ENCODE measurements at places on chromosomes 1 and 21.

- no peak for ATAC-seq
Observed at GRCh38 chr1:31976401-31976800, 37.3 kb upstream of the KHDRBS1 start.

DNA sequence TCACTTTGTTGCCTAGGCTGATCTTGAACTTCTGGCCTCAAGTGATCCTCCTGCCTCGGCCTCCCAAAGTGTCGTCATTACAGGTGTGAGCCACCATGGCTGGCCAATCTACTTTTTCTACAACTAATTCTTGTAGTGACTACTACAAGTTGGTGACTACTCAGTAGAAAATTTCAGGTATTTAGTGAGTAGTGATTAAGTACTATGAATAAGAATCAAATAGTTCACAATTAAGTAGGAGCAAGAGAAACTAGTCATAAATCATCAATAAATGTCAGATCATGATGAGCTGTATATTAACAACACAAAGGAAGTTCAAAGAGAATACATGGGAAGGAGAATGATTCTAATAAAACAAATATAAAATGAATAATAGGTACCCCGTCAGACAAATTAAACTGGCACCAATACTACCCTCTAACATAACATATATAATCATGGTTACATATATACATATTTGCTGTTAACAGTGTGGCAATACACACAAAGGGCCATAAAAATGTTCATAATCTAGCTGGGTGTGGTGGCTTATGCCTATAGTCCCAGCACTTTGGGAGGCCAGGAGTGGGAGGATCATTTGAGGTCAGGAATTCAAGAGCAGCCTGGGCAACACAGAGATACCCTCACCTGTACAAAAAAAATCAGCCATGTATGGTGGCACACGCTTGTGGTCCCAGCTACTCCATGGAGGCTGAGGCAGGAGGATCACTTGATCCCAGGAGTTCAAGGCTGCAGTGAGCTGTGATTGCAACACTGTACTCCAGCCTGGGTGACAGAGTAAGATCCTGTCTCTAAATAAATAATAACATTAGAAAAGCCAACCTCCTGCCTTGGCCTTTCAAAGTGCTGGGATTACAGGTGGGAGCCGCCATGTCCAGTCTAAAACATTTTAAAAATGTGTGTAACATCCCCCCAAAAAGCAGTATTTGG lies 19.1 kb downstream of the YY1AP1 start:
- no peak for ATAC-seq

- ATAC-seq = peak; percentile 27
Observed at GRCh38 chr1:23020706-23021405, 1.6 kb downstream of the KDM1A start.

- no peak for ATAC-seq
Observed at GRCh38 chr1:115296981-115297380, 41.1 kb downstream of the NGF start.

DNA sequence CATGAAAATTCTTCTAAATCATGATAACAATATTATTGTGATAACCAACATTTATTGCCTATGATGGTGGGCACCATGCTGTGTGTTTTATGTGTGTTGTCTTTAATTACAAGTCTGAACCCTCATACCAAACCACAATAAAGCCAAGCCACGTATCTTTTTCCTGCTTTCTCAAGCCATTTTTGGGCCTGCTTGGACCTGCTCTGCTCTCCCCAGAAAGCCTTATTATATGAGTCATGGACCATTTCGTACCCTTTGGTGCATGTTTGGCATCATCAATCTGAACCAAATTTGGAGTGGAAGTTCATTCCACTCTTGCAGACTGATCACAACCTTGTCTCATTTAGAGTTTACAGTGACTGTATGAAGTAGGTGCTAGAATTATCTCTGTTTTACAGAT lies 87.3 kb upstream of the CD53 start:
- no peak for ATAC-seq

- ATAC-seq = no peak
Observed at GRCh38 chr21:41444703-41445464, 18.8 kb downstream of the MX1 start.

- ATAC-seq = no peak
Observed at GRCh38 chr1:218482683-218483082, 137.5 kb downstream of the TGFB2 start.

DNA sequence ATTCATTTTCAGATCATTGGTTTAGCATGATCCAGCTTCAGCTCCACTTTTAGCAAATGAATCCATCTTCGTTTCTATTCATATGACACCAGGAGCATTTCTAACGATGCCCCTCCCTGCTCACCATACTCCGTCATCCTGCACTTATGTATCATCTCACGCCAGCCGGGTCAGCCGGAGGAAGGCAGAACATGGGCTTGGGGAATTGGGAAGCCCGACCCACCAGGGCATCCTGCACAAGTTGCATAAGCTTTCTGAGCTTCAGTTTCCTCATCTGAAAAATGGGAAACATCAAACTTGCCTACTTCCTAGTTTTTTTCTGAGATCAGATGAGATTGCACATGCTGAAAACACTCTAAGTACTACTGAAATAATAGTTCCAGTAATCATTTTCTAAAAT lies 194.7 kb downstream of the AK5 start:
- ATAC-seq = no peak

DNA sequence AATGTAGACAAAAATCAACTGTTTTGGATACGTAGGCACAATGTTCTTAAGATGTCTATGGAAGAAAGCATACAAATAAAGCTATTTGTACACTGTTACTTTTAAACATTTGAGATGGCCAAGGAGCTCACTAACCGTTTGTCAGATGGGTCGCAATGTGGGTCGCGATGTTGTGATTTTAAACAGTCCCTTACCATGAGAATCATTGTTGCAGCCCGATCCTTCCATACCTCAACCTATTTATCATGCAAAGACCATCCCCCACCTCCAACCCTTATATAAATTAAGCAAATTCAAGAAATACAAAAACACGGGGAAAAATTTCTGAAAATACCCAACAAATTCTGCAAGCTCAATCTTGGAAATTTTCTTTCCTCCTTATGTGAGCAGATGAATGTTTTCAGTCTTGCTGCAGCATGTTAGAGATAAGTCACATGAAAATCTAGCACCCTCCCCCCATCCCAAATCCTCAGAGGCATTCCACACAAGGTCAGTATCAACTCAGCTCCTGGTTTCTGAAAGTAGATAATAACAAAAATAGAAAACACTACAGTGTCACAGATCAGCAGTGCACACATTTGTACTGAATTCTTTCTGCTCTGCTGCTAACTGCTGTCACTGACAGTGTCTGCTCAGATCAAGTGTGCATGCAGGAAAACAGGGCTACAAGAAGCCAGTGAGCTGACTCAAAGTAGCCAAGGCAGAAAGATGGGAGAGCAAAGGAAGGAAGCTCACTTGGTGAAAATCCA lies 92.9 kb upstream of the TTC39A start:
- ATAC-seq = peak; percentile 39

GRCh38 chr21:43194303-43195120 lies 25.7 kb downstream of the CRYAA start:
- ATAC-seq = no peak

- peak; percentile 28 for ATAC-seq
Observed at GRCh38 chr1:198681252-198681651, 42.4 kb downstream of the PTPRC start.

GRCh38 chr1:64881281-64881680 lies 85.1 kb downstream of the JAK1 start:
- ATAC-seq = no peak

GRCh38 chr1:184191181-184191621 lies 139.7 kb downstream of the TSEN15 start:
- no peak for ATAC-seq

DNA sequence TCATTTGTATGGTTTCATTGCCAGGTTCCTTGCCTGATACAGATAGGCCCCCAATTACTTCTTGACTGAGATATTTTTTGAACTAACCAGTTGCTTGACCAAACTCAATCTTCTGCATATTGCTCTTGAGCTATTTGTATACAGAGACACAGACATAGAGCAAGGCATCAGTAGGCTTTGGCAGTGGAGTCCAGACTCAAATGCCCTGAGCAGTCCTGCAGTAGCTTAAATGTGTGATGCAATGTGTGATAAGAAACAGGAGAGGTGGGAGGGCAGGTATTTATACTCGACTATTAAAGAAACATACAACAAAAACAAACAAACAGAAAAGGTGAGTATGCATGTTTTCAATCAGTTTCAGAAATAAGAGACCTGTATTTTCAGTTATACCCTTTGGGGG lies 197.9 kb upstream of the DAB1 start:
- no peak for ATAC-seq

DNA sequence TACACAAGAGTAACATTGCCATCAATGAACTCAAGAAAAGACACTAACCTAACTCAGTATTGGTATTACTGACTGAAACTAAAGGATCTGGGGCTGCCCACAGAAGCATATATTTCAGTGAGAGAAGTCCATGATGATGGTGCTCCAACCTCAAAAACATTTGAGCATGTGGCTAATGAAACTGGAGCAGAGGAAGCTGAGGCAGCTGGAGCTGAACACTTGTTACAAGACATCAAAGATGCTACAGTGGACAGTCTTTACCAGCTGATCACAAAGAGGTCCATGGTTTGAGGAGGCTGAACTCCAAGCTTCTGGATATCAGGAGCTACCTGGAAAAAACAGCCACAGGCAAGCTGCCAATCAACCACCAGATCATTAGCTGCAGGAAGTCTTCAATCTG lies 42.2 kb upstream of the TTC39A start:
- ATAC-seq = no peak

DNA sequence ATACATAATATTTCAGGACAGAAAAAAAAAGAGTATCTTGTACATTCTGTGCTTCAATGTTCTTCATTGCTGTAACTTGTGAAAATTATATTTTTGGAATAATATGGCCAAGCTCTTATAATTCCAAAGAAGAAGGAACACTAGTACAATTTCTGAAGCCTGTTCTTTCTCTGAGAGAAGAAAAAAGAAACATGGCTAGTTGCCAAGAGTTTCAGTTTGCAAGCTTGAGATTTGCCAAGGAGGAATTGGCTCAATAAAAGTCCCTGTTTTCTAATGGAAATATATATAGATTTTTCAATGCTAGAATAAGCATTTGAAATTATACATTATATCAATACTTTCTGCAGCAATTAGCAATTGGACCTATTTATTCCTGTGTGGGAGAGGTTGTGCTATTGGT lies 285.2 kb upstream of the NEGR1 start:
- ATAC-seq = no peak

- no peak for ATAC-seq
Observed at GRCh38 chr1:9842073-9842711, 18.4 kb upstream of the CLSTN1 start.

DNA sequence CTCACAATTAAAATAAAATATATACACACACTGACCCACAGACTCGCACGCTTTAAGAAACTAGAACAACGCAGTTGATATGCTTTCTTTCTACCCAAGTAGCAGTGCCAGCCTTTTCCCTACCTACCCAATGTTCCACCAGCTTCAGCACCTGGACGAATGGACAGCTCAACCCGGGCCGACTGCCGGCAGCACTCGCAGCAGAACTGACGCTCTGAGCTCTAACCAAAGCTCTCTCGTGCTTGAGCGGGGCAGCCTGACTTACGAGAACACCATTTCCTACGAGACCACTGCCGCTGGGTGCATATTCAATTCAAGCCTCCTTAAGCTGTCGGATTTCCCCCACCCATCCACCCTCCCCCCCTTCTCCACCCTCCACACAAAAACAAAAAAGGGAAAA lies 127.4 kb upstream of the DPYD start:
- peak; percentile 71 for ATAC-seq

DNA sequence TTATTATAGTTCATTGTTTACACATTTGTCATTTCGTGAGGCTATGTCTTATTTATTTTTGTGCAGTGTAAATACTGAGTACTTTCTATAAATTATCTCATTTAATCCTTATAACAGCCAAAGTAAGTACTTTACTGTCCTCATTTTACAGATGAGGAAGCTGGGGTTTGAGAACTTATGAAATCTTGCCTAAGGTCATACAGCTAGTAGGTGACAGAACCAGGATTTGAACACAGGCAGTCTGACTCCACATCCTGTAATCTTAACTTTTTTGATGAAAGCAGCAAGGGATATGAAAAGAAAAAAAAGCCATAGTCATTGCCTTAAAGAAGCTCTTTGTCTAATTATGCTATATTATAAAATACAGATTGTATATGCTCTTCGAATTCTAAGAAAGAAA lies 107.1 kb upstream of the BMP8A start:
- ATAC-seq = no peak

DNA sequence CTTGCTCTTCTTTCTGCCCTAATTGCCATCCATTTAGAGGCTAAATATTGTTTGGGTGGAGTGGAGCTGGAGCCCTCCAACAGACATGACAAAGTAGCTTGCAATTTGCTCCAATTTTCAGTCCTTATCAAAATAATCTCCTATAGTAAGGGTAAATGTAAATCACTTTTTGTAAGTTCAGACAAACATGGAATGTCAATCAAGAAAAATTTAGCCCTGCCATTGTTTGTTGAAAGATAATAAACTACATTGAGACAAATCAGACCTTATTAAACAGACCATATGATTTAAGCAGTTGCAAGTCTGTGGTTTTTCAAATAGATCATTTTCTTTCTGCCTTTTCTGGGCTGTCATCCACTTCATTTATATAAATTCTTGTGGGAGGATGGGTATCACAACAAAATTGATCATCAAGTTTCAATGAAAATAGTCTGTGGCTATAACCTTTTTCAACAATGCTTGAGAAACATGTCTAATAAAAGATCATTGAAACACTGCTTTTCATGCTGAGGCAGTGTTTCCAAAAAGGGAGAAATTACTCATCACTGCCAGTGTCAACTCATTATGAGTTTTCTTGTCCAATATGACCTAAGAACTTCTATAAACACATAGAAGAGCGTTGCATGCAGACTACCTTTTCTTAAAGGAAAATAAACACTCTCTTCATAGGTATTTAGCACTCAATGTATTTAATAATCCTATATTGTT lies 1152.0 kb upstream of the B3GALT2 start:
- ATAC-seq = no peak

GRCh38 chr1:1250786-1251284 lies 4.3 kb upstream of the C1QTNF12 start:
- ATAC-seq = no peak

Measured in SK-N-SH treated with all-trans-retinoic acid at 6 μM for 48 hours (cell line).